ENCODE measurements at places on chromosomes 2 and 18.

DNA sequence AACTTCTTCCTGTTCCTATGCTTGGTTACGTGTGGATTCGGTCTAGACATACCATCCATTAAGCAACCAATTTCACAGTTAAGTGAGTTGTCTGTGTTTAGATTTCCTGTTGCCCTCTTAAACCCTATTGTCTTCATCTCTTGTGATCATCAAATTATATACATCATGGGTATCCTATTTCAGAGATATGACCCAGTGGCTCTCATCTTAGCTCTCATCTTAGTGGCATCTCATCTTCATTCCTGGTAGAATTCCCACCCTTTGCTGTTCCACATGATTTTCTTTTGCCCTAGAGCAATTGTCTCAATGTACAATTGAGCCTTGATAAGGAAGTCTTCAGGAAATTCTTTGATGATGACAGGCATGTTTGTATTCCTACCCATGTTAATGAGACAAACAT is 29.4 kb upstream of the FN1 start:
- DNase-seq, result no peak

GRCh38 chr2:161228511-161229240 is 68.4 kb downstream of the TANK start:
- no peak for DNase-seq

DNA sequence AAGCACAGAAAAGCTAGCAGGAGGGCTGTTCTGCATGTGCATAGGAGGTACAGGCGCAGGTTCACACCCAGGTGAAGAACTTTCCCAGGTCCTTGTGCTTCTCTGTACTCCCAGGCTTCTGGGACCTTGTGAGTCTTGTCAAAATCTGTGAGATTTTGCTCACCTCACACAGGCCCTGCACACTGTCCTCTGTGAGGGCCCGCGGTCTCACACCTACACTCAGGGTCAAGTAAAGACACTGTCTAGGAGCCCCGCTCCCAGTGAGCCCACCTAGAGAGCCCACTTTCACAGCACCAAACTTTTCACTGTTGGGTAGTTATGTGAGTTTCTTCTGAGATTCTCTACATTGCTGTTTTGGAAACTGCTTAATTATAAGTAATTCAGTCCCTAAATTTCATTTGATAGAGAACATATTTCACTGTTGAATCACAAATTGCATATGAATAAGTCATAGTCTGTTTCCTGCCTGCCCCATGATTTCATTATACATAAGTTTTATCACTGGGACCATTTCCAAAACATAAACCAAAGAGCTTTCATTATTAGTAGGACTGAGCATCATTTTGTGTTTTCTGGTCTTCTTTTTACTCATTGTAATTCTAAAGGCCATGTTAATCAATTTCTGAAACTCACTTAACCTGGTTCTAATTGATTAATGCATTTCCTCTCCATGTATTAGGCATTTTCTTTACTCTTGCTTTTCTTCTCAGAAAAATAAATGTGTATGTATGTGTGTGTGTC is 234.2 kb upstream of the SPOPL start:
- DNase-seq, result no peak

DNA sequence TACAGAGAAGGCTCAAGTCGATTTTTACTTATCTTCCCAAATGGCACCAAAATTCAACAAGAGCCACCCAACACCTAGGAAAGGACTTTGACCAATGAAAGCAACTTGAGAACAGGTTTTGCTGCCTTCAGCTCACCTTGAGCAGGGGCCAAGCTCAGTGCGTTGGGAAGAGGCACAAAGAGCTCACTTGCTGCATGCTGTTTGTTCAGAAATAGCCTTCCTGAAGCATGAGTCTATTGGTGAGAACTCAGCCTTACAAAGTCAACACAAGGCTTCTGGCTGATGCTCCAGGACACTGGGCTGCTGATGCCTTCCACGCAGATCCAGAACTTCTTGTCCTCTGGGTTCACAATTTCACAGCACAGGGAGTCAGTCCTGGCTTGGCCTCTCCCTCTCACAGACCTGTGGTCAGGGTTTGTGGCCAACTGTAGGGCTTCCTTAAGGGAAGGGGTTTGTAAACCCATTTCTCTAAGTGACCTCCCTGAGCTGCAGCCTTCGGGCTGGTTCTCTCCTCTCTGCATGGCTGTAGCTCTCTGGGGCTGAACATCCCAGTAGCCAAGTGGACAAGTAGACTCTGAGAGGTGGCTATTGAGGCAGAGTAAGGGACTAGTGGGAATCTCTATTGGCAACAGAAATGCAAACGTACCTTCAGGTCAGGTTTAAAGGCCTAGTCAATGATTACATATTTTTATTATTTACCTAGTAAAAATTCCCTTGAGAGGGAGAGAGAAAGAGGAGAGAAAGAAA is 124.7 kb upstream of the GATA6 start:
- DNase-seq, result no peak

GRCh38 chr18:32937597-32937996 is 164.8 kb upstream of the KLHL14 start:
- no peak for DNase-seq

- no peak for DNase-seq
These were observed 780.4 kb upstream of the NRXN1 start for GRCh38 chr2:51812138-51812866.

DNA sequence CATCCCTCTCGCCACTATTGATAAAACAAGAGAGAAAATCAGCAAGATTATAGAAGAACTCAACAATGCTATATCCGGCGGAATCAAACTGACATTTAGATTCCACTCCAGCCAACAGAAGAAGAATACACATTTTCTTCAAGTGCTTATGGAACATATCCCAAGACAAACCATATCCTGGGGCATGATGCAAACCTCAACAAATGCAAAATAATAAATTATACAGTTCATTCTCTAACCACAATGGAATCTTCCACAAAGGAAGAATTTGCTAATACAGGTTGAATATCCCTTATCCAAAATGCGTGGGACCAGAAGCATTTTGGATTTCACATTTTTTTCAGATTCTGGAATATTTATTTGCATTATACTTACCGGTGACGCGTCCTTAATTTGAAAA is 51.4 kb upstream of the YPEL5 start:
- DNase-seq, result no peak

- DNase-seq, result no peak
These were observed 83.6 kb upstream of the NPAS2 start for GRCh38 chr2:100736121-100736915.

DNA sequence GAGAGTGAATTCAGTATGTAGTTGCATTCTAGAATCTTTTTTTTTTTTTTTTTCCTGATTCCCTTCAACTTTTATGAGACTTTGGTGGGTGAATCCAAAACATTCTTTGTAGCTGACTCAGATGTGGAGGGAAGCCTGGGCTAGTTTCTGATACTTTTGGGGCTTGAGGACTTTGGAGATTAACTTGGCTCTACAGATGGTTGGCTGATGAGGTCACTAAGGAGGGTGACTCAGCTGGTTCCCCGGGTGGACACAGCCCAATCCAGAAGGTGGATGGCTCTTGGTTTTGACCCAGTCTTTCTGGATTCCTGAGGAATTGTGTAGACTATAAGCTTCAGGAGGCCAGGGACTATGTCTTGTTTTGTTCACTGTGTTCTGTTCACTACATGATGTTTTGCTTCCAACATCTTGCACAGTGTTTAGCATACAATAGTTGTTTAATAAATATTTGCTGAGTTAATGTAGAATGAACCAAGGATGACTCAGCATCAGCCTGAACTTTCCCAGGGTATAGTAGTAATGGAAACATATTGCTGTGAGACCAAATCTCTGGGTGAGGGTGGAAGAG is 30.5 kb downstream of the LAMA3 start:
- no peak for DNase-seq

DNA sequence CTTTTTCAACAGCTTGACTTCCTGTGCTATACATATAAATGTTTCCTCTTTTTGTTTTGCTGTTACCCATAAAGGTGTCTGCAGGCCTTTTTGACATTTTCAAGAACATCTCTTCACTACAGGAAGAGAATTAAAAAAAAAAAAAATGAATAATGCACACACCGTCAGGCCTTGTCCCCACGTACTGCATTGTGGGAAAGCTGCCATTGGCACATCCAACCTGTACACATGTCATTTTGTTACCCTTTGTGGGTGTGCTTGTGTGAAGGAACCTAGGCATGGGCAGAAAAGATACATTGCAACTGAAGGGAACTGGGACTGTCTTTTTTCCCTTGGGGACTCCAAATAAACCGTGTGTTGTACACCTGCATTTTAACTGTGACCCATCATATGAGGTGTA is 16.8 kb upstream of the TMEM37 start:
- DNase-seq, result no peak

GRCh38 chr18:24160086-24160485 is 21.2 kb downstream of the CABYR start:
- no peak for DNase-seq

- DNase-seq, result no peak
These were observed 133.0 kb upstream of the CELF4 start for GRCh38 chr18:37698508-37699040.

GRCh38 chr2:179253226-179253625 is 11.4 kb downstream of the SESTD1 start:
- no peak for DNase-seq

DNA sequence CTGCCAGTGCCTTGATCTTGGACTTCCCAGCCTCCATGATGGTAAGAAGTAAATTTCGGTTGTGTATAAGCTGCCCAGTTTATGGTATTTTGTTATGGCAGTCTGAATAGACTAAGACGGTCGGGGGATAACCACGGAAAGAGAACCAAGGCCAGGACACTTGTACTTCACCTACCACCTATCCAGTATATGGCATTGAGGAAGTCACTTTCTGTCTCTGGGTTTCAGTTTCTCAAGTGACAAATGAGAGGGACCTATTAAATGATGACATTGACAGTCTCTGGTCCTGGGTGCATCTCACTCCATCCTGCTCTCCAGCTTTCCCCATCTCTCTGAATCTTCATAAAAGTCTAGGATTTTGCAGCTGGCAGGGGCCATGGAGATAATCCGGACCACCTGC is 183.8 kb upstream of the MSH6 start:
- DNase-seq, result no peak

GRCh38 chr2:12624905-12625598 is 91.7 kb upstream of the TRIB2 start:
- no peak for DNase-seq

GRCh38 chr2:219519526-219519916 is 5.2 kb downstream of the ASIC4 start:
- no peak for DNase-seq

DNA sequence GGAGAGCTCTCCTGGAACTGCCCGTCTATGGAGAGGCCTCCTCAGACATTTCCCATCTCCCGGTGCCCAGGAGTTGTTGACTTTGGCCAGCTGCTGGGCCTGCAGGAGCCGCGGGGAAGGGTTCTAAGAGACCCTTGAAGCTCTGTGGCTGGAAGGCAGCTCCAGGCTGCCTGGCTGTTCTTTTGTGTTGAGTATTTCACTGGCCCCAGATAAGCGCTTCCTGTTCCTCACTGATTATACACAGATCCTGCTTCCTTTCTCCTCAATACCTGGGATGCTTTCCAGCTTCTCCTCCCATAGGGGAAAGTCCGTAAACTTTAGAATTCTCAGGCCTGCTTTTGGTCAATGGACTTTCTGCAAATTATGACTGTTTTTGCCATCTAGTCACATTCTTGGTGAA is 57.8 kb downstream of the TGOLN2 start:
- no peak for DNase-seq
